Lower lobe of right lung (tissue), 2 donors: ENCODE measurements at places on chromosomes 12 and 14. TPM values are rescaled to one million over a fixed set of nuclear protein-coding genes. Genes with fewer than 3 reads are reported as not detected.

Gene MTERF2
- total RNA-seq = 13.6 TPM

GRCh38 chr12:110733089-110733715 lies 9.5 kb downstream of the PPP1CC start:
- H3K4me1 ChIP-seq = peaks cover 50% of the 10 kb centered on the region
- no peak overlapping the region for H3K4me3 ChIP-seq
- DNase-seq = no peak

GRCh38 chr12:29733060-29733459 lies 50.7 kb downstream of the TMTC1 start:
- H3K36me3 ChIP-seq = no peaks in the 10 kb centered on the region
- no peak overlapping the region for H3K4me3 ChIP-seq
- DNase-seq = no peak

- peaks cover 81% of the 10 kb centered on the region for H3K36me3 ChIP-seq
- no peak overlapping the region for H3K27ac ChIP-seq
- H3K4me1 ChIP-seq = no peaks in the 10 kb centered on the region
- H3K27me3 ChIP-seq = no peaks in the 10 kb centered on the region
Observed at GRCh38 chr12:112946236-112947000, 8.1 kb downstream of the OAS3 start.

GRCh38 chr14:67889455-67889854 lies 69.9 kb downstream of the RAD51B start:
- H3K4me1 ChIP-seq = no peaks in the 10 kb centered on the region
- H3K27ac ChIP-seq = no peak overlapping the region
- no peaks in the 10 kb centered on the region for H3K27me3 ChIP-seq
- no peak overlapping the region for H3K4me3 ChIP-seq
- no peaks in the 10 kb centered on the region for H3K36me3 ChIP-seq
